ENCODE measurements at places on chromosomes 16 and 17.

DNA sequence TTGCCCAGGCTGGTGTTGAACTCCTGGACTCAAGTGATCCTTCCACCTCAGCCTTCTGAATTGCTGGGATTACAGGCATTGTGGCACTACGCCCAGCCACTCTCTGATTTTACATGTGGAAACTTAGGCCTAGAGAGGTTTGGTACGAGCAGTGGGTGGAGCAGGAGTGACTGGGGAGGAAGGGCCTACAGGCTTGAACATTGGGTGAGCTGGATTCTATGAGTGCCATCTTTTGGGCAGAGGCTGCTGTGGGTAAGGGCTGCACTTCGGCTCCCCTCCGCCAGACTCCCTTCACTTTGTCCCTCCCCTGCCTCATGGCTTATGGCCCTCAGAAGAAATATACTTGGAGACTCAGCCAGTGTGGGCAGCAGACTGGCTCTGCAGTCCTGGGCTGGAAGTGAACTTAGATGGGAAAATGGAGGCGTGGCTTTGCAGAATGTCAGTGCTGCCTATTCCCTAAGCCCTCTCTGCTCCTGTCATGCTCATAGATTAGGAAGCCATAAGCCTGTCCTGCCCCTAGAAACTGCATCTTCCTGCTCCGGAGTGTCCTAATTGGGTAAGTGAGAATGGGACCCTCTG is 9.5 kb upstream of the MRC2 start:
- no peak for DNase-seq

GRCh38 chr16:47924950-47925349 is 230.8 kb downstream of the ABCC12 start:
- no peak for DNase-seq

DNA sequence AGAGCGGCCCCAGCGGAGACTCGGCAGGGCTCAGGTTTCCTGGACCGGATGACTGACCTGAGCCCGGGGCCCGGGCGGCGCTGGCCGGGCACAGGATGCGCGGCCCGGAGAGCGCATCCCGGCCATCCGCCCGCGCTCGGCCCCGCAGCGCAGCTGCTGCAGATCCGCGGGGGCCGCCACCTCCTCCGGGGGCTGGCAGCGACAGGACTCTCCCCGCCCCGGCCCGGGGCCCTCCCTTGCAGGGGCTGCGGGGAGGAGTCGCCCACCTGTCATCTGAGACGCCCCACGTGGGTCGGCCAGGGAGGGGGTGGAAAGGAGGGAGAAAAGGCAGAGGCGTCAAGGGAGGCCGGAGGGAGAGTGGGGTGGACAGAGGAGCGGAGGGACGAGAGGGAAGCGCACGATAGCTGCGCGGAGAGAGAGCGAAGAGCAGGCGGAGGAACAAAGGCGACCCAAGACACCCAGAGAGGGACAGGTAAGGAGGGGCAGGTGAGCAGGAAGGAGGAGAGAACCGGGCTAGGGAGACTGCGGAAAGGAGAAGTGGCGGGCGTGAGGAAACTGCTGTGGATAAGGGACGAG is 471 bp upstream of the PRKAR1A start:
- DNase-seq, result peak; percentile 81

- no peak for DNase-seq
These were observed 62.4 kb downstream of the CDH11 start for GRCh38 chr16:65059406-65059980.

- peak; percentile 17 for DNase-seq
These were observed 133.4 kb downstream of the OR1D5 start for GRCh38 chr17:2929881-2930533.

DNA sequence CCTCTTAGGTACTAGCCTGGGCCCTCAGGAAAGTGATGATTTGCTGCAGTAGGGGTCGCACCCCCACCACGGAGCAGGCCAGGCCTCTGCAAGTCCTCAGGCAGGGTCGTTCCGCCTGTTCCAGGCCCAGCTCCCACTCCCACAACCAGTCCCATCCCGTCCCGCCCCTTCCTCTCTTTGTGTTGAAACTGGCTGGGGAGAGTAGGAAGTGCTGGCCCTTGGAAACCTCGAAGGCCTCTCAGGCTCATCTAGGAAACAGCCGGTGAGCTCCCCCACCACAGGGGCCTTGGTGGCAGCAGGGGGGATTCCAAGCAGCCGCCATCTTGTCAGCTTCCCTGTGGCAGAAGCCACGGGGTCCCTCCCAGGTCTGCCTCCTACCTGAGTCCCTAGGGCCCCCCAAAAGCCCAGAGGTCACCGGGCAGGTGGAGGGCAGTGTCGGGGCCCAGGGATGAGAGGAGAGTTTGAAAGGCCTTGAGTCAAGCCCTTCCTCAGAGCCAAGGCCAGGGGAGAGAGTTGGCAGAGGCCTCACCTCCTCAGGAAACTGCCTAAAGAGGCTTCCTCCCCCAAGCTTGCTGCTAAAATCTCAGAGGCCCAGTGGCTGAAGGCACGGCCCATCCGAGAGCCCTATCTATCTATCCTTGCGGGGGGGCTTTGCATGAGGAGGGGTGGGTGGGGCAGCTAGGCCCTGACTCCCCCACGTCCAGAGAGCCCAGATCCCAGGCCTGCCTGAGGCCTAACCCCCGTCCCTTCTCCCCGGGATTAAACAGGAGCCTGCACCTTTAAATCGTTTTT is 22.2 kb downstream of the MMP15 start:
- DNase-seq, result no peak

GRCh38 chr16:84718-85406 is 6.8 kb downstream of the MPG start:
- DNase-seq, result peak; percentile 11

DNA sequence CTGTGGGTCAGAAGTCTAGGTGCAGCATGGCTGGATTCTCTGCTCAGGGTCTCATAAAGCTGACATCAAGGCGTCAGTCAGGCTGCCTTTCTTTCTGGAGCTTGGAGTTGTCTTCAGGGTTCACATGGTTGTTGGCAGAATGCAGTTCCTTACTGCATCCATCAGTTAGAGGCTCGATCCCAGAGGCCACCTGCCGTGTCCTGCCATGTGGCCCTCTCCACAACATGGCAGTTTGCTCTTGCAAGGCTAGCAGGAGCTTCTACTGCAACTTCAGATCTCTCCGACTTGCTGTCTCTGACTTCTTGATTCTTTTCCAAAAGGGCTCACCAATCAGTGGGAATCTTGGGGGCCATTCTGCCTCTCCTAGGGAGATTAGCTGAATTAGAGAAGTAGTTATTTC is 11.9 kb downstream of the PITPNC1 start:
- DNase-seq, result no peak

- no peak for DNase-seq
These were observed 352.5 kb downstream of the KCNJ2 start for GRCh38 chr17:70521821-70522256.

GRCh38 chr16:31267332-31268032 is 7.7 kb downstream of the ITGAM start:
- DNase-seq, result no peak

- DNase-seq, result peak; percentile 4
These were observed 33.5 kb downstream of the SMURF2 start for GRCh38 chr17:64628641-64629040.

DNA sequence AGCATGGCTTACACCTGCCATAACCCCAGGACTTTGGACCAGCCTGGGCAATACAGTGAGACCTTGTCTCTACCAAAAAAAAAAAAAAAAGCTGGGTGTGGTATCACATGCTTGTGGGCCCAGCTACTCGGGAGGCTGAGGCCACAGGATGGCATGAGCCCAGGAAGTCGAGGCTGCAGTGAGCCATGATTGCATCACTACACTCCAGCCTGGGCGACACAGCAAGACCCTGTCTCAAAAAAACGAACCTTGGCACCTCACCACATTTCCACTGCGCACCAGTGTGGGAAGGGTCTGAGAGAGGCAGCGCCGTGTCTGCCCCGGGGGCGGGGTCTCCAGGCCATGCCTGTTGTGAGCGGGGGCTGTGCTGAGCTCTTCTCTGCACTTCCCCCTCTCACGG is 6.3 kb downstream of the ACSF3 start:
- no peak for DNase-seq

GRCh38 chr17:1275962-1276736 is 3.3 kb upstream of the TRARG1 start:
- peak; percentile 69 for DNase-seq

DNA sequence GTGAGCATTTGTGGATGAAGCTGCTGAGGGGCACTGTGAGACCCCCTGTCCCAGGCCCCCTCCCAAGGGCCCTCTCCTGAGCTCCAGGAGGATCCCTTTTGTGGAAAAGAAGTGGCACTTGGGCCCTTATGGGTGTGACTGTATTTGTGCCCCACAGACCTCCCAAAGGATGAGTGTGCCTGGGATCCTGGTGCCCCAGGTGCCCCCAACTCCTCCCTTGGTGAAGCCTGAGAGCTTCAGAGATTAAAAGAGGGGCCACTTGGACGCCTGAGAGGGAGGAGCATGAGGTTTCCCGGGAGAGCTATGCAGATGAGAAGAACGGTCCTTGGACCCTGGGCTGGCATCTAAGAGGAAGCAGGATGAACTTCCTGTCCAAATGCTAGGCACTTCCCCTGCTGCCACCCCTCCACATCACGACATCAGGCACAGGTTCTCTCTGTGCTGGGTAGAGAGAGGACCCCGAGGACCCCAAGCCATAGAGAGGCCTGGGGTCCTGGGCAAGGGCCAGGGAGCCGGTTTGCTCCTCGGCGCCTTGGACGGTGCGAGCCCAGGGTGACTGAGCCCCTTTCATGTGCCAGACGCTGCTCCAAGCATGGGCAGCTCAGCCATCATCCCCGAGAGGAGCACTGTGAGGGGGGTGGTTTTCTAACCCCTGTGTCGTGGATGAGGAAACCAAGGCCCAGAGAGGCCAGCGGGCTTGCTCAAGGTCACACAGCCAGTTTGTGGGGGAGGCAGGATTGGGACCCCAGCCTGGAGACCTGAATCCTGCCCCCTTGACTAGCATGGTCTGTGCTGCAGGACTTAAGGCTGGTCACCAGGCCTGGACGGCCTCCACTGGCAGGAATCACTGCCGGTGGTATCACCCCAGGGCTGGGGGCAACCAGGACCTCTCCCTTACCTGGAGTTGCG is 5.6 kb upstream of the ADAM11 start:
- DNase-seq, result no peak

DNA sequence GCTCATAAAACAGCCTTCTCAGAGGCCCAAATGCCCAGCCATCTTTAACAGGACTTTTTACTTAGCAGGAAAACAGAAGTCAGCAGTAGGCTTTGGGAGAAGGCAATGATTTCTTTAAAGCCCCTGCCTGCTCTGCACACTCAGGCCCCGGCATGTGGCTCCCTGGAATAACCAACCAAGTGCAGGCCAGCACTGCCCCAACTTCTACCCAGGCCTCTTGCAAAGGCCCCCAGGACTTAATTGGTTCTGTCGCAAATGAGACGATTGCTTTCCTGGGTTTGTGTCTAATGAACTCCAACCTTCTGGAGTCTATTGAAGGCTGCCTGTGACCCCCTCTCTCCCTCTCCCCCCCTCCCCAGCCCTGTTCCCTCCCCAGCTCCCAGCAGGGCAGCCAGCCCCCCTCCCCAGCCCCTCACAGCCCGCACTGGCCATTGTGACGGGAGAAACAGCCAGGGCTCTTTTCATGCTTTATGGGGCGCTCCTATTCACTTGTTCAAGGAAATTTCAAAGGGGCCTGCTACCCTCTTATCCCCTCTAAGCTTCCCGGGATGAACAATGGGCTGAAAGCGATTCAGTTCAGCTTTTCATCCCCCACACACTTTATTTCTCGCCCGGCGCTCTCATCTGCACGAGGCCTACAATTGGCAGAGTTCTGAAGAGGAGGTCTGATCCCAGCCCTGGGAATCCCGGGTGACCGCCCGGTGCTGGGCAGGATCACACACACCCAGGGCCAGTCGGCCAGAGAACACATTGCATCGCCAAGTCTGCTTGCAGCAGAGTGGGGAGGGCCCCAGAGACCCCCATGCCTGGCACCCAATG is 15.5 kb downstream of the AXIN2 start:
- DNase-seq, result no peak

DNA sequence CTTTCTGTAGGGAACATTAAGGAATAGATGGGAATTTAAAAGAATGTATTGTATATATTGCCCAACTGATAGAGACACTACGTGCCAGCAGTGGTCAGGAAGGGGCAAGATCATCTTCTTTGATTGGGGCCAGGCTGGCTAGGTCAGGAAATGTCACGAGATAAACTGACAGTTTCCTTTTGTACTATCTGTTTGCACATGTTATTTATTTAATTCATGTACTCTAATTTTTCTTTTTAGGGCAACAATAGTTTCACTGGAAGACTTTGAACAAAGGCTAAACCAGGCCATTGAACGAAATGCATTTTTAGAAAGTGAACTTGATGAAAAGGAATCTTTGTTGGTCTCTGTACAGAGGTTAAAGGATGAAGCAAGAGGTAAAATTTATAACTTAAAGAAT is 12.6 kb downstream of the NDEL1 start:
- no peak for DNase-seq

DNA sequence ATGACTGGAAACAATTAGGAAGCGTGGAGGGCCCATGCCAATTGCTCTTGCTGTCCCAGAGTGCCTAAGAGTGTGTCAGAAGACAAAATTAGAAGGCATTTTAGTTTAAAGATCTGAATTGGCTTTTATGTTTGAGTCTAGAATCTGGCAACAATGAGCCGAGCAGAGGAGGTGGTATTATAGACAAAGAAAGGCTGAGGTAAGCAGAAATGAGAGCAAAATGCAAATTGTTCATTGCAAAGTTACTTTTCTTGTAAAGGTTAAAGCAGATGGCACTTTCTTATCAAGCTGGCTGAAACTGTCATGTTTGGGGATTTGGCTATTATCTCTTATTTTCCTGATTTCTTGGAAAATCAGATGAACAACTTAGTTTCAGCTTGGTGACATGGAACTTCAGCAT is 3.3 kb downstream of the MYL4 start:
- DNase-seq, result no peak

DNA sequence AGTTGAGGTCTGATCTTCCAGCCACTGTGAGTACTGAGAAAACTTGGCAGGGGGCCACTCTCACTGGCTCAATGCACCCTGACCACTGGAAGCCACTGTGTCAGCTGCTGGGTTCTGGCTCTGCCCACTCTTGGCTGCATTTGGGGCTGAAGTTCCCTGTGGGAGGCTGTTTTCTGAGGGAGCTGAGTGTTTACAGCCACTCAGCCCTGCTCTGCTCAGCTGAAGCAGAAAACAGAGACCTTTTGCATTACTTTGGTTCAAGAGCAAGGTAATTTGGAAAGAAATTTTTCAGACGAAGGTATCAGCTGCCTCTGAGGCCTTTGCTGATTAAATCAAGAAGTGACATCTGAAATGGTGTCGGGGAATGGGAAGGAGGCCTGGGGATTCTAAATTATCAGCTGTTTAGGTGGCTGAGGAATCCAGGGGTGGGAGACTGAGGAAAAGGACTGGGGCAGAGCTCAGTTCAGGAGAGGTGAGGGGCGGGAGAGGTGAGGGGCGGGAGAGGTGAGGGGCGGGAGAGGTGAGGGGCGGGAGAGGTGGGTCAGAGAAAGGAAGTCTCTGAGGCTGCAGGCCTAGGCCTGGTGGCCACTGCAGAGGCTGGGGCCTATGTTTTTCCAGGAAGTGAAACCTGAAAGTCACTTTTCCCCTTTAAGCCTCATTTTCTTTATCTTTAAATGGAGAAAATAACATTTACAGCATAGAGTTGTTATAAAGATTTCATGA is at the start of gene ACSM5:
TSS of gene ACSM5 (plus strand) at position 137 of the 723 bp plus-strand sequence. CDS start 1,951 bp downstream, outside the sequence.
- DNase-seq, result no peak

Data from CD4-positive, alpha-beta T cell treated with Interleukin-4 for 1 hour (primary cell).